D341Med (cell line): ENCODE measurements at places on chromosomes 7 and 10.

DNA sequence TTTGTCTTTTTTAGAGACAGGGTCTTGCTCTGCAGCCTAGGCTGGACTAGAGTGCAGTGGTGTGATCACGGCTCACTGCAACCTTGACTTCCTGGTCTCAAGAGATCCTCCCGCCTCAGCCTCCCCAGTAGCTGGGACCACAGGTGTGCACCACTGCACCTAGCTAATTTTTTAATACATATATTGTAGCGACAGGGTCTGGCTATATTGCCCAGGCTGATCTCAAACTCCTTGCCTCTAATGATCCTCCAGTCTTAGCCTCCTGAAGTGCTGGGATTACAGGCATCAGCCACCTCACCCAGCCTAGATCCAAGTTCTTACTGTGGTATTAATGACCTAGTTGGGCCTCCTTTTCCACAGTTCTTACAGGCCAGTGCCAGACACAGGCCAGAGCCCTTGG lies 11.7 kb upstream of the SERPINE1 start:
- no peak for DNase-seq

GRCh38 chr10:24556750-24557742 lies 166.6 kb downstream of the ARHGAP21 start:
- peak; percentile 57 for DNase-seq

- DNase-seq, result no peak
Observed at GRCh38 chr7:42194238-42194637, 42.8 kb downstream of the GLI3 start.

DNA sequence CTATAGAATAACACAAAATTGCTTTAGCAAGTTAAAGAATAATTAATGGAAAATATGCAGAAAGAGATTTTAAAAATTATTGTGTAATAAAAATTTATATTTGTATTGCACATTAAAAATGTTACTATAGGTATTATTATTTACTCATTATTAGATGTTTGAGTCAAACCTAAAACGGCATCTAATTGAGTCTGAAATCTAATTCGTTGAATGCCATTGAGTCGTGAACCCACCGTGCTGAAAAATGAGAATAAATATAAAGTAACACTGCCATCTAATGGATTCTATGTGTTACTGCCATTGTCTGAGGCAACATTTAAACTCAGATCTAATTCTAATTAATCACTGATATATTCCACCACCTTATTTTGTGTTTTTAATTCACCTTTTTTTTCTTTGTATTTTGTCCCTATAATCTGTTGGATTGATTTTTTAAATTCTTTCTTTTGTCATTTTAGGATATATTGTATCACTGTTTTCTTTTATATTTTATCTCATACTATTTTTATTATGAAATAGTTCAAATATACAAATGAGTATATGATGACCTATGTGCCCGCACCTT lies 62.2 kb downstream of the SAMD9 start:
- peak; percentile 52 for DNase-seq

DNA sequence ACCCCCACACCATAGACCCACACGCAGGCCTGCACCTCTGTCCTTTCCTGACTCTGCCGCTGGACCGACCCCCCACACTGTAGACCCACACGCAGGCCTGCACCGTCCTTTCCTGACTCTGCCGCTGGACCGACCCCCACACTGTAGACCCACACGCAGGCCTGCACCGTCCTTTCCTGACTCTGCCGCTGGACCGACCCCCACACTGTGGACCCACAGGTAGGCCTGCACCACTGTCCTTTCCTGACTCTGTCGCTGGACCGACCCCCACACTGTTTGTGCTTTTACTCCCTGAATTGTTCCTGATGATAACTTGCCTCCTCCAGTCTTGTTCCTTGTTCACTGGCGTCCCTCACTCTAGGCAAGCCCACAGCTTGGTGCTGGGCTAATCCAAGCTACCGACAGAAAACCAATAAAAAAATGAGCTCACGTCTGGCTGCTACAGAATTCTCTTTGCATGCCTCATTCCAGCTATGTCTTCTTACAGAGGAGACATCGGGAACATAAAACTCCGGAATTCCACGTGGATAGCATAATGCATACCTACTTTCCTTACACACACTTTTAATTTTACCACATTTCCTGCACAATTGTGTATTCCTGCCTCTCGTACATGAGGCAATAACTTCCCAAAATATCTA lies 494.3 kb downstream of the PTPRN2 start:
- no peak for DNase-seq

GRCh38 chr7:17706734-17707133 lies 233.6 kb downstream of the SNX13 start:
- peak; percentile 63 for DNase-seq

GRCh38 chr7:152025077-152025936 lies at the start of gene GALNT11:
Gene GALNT11 (plus strand): TSS chr7:152025674. CDS start chr7:152094228, 68,554 bp downstream.
- DNase-seq, result peak; percentile 98

DNA sequence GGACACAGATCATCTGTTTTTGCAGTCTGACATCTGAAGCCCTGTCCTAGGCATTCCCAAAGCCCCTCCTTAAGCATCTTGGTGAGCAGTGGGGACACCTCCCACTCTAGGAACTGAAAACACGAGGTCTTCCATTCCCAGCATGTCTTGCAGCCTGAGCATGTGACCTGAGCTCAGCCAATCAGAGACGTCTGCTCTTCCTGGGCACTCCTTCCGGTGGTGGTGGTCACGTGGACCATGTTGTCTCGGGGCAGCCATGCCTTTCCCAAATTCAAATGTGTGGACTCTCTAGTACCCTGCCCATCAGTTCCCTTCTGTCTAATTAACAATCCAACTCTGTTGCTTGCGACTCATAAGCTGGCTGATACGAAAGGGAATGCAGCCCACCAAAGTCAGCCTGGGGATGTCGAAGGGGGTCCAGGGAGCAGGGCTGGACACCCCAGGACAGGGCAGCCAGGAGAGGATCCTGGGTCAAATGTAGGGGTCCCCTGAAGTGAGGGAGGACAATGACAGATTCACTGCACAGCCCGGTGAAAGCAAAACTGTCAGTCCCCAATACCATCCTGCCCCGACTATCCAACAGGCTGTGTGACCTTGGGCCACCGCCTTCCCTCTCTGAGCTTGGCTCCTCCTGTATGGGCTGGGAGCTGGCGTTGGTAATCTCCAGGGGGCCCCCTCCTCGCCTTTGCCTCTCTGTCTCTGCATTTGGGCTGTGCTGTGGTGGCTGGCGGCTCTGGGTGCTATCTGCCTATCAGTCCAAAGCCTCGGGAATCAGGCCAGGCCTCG lies 57.4 kb upstream of the BAIAP2L1 start:
- DNase-seq, result no peak

- no peak for DNase-seq
Observed at GRCh38 chr7:116241291-116241690, 31.0 kb downstream of the TES start.

- DNase-seq, result peak; percentile 22
Observed at GRCh38 chr7:150903606-150904005, 51.3 kb downstream of the AOC1 start.

- no peak for DNase-seq
Observed at GRCh38 chr7:28442540-28443420, 30.5 kb downstream of the CREB5 start.

DNA sequence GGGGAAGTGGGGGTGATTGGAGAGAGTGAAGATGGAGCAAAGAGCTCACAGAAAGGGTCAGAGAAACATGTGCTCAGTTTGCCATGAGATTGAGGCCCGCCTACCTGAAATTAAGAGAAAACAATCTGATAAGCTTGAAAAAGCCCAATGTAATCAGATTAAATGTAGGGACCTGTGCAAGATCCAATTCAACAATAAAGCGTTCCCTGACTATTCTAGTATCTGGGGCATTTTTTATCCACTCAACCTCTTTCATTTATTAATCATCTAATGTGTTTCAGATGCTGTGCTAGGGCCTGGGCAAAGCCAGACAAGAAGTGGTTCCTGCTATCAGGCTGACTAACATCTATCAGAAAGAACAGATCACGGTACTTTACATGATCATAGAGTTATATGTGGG lies 238.4 kb upstream of the MYO3A start:
- DNase-seq, result no peak

GRCh38 chr7:39672176-39672575 lies 48.8 kb downstream of the RALA start:
- no peak for DNase-seq

- DNase-seq, result no peak
Observed at GRCh38 chr7:153433223-153433622, 619.0 kb upstream of the DPP6 start.

GRCh38 chr10:115944538-115944937 lies 328.5 kb downstream of the GFRA1 start:
- no peak for DNase-seq

- no peak for DNase-seq
Observed at GRCh38 chr10:112124866-112125265, 58.7 kb downstream of the GPAM start.

- no peak for DNase-seq
Observed at GRCh38 chr7:150719960-150720891, 3.8 kb downstream of the GIMAP1 start.

DNA sequence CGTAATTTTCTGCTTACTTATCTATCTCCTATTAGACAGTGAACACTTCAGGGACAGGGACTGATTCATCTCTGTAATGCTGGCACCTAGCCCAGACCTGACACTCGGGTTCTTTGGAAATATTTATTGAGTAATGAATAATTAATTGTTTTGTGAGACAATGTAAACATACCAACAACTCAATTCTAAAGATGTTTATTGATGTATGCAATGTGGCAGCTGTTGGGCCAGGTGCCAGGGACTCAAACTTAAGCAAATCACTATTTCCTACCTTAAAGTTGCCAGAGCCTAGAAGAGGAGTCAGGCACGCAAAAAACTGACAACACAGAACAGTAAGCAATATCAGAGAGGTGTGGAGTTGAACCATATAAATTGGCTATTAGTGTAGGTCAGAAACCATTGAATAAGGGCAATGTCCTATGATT lies 63.6 kb upstream of the BMPER start:
- DNase-seq, result peak; percentile 33

DNA sequence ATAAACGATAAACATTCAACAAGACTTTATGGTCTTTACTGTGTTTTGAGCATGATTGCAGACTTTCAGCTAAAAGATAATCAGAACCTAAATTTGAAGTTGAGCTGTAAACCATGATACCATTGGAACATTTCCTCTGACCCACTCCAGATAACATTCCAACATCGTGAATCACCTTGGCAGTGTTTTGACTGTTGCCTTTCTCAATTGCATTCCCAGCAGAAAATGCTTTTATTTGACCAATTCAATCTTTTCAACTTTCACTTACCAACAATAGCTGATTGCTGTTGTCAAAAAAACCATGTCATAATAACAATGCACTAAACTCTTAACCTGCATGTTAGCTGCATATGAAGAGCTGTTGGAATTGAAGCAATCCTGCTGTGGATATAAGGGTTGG lies 165.5 kb downstream of the MDFIC start:
- no peak for DNase-seq

DNA sequence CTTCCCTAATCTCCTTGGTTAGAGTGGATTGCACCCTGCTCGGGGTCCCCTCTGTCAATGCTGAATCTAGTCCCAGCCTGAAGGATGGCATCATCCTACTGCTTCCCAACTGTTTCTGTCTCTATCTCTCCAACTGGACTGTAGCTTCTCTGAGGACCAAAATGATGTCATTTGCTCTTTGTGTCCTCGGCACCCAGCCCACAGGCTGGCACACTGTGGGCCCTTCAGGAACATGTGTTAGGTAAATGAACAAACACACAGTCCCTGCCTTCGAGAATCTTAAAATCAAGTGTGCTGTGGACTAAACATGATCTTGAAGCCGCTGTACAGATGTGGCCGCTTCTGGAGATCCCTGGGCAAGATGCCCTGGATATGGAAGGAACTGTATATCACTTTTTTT lies 5.0 kb upstream of the CDH23 start:
- no peak for DNase-seq

- no peak for DNase-seq
Observed at GRCh38 chr10:108631332-108631731, 1292.0 kb downstream of the XPNPEP1 start.
